ENCODE measurements at places on chromosomes 5 and 9.

DNA sequence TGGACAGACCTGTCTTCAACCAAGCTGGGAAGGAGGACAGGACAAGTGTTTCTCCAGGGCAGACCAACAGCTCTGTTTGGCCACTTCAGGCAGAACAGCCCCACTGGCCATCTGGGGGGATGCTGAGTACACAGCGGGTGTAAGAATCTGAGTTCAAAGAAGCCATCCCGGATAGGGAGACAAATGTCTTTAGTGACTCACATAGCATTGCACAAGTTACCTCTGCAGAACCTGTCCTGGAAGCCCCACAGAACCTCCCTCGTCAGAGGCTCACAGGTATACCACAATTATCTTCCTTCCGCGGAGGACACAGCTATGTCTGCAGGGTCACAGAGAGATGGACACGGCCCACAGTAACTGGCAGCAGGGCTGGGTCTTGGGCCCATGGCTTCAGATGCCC lies 2.0 kb downstream of the OR2V2 start:
- DNase-seq: no peak

- DNase-seq: no peak
Measured at GRCh38 chr9:92870289-92870688, 7.5 kb downstream of the ZNF484 start.

- DNase-seq: no peak
Measured at GRCh38 chr5:131514316-131515283, 120.4 kb downstream of the RAPGEF6 start.

GRCh38 chr5:105617436-105618215 lies 2053.1 kb downstream of the EFNA5 start:
- DNase-seq: no peak

- no peak for DNase-seq
Measured at GRCh38 chr5:132219289-132219970, 8.2 kb downstream of the P4HA2 start.

- DNase-seq: no peak
Measured at GRCh38 chr5:59562756-59563389, 330.7 kb downstream of the PDE4D start.

GRCh38 chr5:95673081-95673480 lies 9.7 kb downstream of the SPATA9 start:
- DNase-seq: no peak

DNA sequence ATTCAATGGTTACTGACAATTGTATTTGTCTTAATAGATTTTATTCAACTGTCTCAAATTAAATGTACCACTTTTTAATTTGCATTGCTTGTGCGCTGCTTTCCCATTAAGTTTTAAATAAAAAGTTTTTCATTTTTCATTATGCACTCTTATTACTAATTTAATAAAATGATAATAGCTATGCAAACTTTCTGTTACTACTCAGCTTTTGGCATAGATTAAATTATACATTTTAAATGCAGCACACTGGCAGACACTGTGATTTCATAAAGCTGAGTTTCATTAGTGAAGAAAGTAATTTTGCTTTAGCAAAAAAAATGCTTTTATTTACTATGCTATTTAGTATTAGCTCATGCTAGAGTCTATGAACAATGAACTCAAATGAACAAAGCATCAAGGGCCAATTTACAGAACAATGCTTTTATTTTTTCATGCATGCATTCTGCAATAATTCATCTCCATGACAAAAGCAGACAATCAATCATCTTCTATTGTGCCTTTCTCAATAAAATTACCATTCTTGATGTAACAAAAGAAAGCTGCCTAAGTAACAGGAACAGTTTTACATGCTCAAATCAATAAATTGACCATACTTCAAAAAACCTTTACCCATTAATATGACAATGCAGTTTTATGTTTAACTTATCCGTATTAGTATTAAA lies 595.2 kb upstream of the ARRDC3 start:
- DNase-seq: no peak

GRCh38 chr9:86585422-86586143 lies 231.4 kb upstream of the TUT7 start:
- no peak for DNase-seq

GRCh38 chr5:33583332-33583731 lies 142.6 kb downstream of the TARS1 start:
- no peak for DNase-seq

Measured in activated naive CD4-positive, alpha-beta T cell (primary cell).